ENCODE measurements at places on chromosomes 4 and X.

DNA sequence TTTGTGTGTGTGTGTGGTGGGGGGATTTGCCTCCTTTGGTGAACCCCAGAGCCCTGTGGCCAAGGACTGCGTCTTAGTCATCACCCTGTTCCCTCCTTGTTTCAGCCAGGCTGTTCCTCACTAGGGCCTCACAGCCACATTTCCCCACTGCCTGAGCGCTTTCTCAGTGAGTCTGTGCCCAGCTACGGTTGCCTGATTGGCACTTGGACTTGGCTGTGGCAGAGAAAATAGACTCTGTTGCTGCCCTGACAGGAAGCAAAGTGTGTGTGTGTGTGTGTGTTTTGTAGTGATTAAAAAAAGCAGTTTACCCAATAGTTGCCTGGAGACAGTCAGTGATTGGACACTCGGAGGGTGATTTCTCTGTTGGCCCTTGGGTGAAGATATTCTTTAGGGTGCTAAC lies 113.0 kb downstream of the UCHL1 start:
- peak; percentile 31 for DNase-seq

- DNase-seq, result no peak
Measured at GRCh38 chr4:62512271-62512670, 1312.1 kb downstream of the ADGRL3 start.

- DNase-seq, result peak; percentile 22
Measured at GRCh38 chrX:134459683-134460004, 321 bp upstream of the HPRT1 start.

DNA sequence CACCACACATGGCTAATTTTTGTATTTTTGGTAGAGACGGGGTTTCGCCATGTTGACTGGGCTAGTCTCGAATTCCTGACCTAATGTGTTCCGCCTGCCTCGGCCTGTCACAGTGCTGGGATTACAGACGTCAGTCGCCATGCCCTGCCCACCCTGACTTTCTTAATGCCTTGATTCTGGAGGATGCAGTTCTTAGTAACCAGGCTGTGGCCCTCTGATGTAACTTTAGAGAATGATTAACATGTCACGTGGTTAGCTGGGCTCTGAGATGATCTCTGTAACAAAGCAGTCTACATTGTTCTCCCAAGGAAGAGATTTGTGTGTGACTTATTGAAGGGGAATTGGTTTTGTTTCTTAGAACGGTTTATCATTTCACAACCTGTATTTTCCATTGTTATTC lies 30.6 kb downstream of the ANK2 start:
- no peak for DNase-seq

GRCh38 chr4:110926841-110927400 lies 304.0 kb upstream of the PITX2 start:
- DNase-seq, result no peak

All from NCI-H446 (cell line).